ELF-1 (cell line): ENCODE measurements at places on chromosomes 16 and 17.

GRCh38 chr16:29848420-29849297, 14.4 kb downstream of the CDIPT start:
- peak; percentile 70 for DNase-seq

GRCh38 chr17:50323060-50323459, 22.9 kb upstream of the XYLT2 start:
- no peak for DNase-seq

DNA sequence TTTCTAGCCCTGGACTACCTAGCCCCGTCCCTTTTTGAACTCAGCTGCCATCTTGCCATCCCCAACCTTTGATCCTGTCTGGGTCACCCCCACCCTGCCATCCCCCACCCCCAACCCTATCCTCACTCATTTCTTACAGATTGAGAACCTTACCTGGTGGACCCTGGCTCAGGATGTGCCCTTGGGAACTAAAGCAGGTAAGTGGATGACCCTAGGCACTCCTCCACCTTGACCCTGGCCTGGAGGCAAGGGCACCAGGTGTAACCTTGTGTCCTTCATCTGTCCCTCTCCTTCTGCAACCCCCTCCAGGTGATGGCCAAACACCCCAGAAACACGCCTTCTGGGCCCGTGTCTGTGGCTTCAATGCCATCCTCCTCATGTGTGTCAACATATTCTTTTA, 15.5 kb upstream of the FAM83G start:
- no peak for DNase-seq

- DNase-seq = no peak
These were observed 80.7 kb downstream of the HS3ST3A1 start for GRCh38 chr17:13520899-13521572.

DNA sequence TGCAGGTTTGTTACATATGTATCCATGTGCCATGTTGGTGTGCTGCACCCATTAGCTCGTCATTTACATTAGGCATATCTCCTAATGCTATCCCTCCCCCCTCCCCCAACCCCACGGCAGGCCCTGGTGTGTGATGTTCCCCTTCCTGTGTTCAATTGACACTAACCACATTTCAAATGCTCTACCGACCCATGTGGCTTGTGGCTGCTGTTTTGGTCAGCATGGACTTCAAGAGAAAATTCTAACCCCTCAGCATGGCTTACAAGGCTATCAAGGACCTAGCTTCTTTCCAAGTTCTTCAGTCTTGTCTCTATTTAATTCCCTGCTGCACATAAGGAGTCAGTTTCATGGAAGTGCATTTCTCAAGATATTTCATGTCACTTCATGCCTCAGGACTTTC, 52.9 kb downstream of the MMD start:
- no peak for DNase-seq

DNA sequence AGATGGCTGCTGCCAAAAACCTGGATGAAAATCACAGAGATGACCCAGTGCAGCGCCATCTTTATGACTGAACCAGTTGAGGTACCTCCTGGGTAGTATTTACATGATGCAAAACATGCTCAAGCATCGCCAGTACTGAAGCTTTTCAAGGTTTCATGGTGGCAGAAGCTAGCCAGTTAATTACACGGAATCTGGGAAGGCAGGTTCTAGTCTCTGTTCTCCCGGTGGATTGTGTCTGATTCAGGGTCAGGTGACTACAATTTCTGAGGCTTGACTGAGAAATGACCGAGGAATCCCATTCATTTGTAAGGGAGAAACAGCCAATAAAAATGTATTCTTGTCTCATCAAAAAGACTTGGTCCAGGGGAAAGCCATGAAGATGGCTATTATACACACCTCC, 209.1 kb downstream of the SLC39A11 start:
- no peak for DNase-seq

DNA sequence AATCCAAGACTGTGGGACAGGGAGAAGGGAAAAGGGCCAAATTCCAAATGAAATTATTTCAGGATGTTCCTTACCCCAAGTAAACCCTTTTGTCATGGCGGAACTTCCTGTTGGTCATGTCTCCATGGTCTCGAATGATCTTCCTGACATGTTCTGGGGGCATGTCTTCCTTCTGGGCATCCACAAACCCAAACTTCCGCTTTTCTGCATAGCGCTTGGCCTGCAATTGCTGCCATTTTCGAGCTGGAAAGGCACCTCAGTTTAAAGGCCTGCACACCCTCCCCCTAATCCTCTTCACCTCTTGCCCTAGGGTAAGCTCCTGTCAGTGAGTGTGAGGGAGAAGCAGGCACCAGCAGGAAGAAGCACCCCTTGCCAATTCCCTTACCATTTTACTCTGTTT, 1.2 kb downstream of the PRPF8 start:
- no peak for DNase-seq

- DNase-seq = no peak
These were observed 2.7 kb downstream of the METRN start for GRCh38 chr16:717450-718245.

DNA sequence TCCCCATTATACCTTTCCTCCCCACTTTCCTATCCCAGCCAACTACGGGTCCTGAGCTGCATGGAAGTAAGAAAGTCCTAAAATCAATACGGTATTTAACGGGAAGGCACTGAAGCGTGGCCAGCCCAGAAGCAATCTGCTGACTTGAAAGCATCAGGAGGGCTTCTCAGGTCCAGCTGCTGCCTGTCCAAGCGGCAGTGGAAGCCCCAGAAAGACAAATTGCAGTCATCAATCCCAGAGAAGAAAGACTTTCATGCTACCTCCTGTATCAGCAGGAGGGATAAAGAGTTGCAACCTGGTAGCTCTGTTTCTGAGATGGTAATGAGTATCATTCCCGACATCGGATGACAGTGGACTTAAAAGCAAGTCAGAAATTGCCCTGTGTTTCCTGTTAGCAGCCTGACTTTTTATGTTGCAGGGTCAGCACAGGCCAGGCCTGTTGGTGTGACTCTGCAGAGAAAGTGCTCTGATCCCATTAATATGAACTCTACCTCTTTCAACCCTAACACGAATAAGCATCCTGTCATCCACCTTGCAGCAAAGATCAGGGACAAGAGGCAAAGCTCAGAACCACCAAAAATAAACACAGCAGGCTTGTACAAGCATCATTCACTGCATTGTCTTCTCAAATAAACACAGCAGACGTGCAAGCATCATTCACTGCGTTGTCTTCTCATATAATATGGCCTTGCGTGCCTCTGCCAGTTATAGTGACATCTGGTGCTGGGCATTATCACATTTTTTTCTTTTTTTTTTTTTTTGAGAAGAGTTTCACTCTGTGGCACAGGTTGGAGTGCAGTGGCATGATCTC, 358.6 kb upstream of the CDH11 start:
- peak; percentile 37 for DNase-seq

DNA sequence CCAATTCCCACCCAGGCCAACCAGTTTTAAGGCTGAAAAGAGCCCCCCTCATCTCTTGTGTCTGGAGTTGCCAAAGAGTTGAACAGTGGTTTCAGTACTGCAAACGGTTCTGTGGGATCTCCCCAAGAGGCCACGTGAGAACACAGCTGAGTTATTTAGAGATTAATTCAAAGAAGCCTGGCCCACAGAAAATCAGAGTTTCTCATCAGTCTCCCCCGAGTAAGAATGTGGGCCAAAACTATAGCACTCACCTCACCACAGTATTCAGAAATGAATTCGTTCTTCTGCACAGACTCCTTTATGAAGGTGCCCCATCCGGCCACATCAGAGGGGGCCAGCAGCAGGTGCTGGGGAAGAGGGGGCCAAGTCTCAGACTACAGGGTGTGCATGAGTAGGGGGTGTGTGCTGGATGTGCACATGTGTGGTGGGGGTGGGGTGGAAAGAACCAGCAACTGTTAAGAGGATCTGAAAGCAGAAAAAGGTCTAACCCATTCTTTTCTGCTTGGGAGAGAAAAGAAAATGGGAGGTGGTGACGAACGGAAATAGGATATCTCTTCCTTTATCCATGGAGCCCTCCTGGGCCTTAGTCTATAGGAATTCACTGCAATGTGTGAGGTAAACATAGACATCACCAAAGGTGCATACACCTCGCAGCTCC, 22.6 kb downstream of the CNTNAP1 start:
- DNase-seq = no peak

DNA sequence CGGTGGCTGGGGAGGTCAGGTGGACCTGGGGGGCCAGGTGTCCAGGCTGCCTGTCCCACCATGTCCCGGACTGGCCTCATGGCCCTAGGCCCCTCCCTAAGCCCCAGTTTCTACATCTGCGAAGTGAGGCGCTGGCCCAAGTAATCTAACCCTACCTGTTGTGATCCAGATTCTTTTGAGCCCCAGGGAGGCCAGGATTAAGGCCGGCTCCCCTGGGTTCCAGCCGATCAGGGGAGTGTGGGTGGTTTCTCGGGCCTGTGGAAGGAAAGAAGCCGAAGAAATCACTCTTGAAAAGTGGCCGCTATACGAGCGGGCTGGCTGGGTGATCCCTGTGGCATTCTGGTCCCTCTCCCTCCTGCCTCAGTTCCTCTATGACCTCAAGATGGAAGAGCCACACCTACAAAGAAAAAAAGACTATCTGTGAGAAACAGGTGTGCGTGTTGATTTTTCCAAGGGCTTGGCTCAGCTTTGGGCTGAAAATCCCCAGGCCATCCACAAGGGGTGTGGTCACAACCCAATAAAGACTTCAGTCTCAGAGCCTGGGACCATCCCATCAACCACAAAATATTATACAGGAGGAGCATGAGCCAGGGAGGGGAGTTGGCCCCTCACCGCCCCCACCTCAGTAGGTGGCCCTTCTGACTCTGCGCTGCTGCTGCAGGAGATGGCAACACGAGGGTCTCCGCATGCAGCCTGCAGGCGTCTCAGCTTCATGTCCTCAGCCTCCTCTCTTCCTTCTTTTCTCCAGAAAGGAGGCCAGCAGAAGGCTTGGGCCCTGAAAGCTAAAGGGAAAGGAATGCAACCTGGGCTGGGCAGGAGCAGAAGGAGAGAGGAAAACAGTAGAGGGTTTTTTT, 20.3 kb downstream of the GPR142 start:
- no peak for DNase-seq

GRCh38 chr17:2693561-2694380, 17.8 kb downstream of the CLUH start:
- no peak for DNase-seq

DNA sequence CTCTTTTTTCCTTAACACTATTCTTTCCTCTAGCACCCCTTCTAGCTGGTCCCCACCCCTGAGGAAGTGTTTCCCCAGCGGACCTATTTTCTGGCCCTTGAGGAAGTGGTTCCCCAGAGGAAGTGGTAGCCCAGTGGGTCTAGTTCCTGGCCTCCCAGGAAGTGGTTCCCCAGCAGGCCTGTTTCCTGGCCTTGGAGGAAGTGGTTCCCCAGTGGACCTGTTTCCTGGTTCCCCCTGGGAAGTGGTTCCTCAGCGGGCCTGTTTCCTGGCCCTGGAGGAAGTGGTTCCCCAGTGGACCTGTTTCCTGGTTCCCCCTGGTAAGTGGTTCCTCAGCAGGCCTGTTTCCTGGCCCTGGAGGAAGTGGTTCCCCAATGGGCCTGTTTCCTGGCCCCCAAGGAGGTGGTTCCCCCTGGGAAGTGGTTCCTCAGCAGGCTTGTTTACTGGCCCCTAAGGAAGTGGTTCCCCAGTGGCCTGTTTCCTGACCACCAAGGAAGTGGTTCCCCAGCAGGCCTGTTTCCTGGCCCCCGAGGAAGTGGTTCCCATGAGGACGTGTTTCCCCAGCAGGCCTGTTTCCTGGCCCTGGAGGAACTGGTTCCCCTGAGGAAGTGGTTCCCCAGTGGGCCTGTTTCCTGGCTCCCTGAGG, 58.3 kb downstream of the NTN1 start:
- no peak for DNase-seq
